ENCODE measurements at places on chromosomes 7 and 10.
A peak's percentile ranks its signal among the peaks of the same experiment; 100 is the strongest.

DNA sequence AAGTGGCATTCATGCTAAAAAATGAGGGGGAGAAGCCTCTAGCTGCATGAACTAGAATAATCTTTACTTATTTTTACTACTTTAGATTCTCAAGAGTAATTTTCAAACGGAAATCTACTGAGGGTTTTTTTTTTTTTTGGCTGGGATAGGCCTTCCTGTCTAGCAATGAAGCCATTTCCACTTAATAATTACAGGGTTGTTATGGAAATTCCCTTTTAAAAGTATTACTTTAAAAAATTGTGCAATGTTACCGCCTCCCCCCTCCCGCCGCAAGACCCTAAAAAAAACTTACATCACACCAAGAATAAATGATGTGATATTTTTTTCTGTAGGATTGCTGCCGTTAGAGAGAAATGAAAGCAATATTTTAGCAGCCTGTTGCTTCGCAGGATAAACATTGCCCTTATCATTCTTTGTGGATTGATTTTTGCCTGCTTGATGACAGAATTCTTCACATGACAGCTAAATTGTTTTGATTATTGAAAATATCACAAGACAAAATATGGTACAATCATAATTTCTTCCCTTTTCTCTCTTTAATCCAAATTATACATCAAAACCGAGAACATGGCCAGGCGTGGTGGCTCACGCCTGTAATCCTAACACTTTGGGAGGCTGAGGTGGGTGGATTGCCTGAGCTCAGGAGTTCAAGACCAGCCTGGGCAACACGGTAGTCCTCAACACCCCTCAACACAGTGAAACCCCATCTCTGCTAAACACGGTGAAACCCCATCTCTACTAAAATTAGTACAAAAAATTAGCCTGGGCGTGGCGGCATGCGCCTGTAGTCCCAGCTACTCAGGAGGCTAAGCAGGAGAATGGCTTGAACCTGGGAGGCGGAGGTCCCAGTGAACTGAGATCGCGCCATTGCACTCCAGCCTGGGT, 32.8 kb downstream of the ARL4A start:
- H3K27ac ChIP-seq: no peak overlapping the region
- no peaks in the 10 kb centered on the region for H3K36me3 ChIP-seq
- H3K27me3 ChIP-seq: no peaks in the 10 kb centered on the region
- no peak for DNase-seq

DNA sequence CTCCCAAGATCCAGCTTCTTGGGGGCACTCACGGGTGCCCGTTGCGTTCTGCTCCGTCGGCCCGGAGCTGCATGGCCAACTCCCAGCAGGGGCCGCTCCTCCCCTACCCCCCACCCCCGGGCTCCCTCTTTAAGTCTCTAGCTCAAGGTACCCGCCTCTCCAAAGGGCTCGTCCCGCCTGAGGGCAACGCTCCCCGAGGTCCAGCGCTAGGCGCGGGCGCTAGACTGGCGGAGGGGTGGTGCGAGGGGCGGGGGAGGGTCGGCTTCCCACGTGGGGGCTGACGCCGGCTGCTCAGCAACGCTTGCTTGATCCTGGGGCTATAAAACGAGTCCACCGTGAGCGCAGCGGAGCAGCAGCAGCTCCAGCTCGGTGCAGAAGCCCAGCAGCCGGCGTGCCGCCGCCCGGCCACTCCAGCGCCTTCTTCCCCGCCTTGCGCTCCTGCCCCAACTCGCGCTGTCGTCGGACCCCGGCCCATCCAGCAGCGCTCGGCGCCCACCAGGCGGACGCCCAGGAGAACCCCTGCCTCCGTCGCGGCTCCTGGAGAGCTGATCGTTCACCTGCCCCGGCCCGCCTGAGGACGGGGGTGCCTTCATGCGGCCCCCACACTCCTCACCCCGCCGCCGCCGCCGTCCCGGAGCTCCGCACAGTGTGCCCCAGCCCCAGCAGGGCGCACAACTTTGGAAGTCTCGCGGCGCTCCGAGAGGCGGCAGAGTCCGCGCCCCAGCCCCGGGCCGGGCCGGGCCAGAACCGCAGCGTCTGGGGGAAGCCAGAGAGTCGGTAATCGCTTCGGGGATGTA, at the start of gene ADRA2A:
ADRA2A (plus strand) TSS at position 348 of the 797 bp plus-strand sequence. CDS start 968 bp downstream, outside the sequence.
- no peak for DNase-seq
- no peak within 1 kb of the TSS for H3K4me3 ChIP-seq
- no peaks in the 10 kb centered on the region for H3K36me3 ChIP-seq
- no peaks in the 10 kb centered on the region for H3K4me1 ChIP-seq
- no peak within 1 kb of the TSS for H3K27ac ChIP-seq

DNA sequence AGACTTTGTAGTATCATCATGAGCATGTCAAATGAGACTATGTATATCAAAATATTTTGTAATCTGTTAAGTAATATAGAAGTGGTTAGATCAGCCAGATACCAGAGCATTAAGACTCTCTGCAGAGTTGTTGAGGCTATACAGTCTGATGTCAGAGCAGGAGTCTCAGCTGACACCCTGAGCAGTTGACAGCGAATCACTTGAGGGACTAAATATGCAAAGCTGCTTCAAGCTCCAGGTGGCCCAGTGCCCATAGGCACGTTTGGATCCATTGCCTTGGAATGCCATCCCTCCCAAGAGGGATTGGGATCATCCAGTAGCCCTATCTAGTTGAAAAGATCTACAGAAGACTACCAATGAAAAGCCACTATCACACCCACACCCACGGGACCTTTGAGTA, 210.2 kb downstream of the TAX1BP1 start:
- no peak overlapping the region for H3K4me3 ChIP-seq
- H3K36me3 ChIP-seq: no peaks in the 10 kb centered on the region
- no peak for DNase-seq
- H3K27ac ChIP-seq: no peak overlapping the region
- H3K27me3 ChIP-seq: no peaks in the 10 kb centered on the region

- no peaks in the 10 kb centered on the region for H3K4me1 ChIP-seq
- no peak for DNase-seq
- no peak overlapping the region for H3K4me3 ChIP-seq
- no peaks in the 10 kb centered on the region for H3K36me3 ChIP-seq
- H3K27ac ChIP-seq: no peak overlapping the region
- no peaks in the 10 kb centered on the region for H3K27me3 ChIP-seq
Observed at GRCh38 chr7:28738412-28738811, 219.7 kb downstream of the TRIL start.

DNA sequence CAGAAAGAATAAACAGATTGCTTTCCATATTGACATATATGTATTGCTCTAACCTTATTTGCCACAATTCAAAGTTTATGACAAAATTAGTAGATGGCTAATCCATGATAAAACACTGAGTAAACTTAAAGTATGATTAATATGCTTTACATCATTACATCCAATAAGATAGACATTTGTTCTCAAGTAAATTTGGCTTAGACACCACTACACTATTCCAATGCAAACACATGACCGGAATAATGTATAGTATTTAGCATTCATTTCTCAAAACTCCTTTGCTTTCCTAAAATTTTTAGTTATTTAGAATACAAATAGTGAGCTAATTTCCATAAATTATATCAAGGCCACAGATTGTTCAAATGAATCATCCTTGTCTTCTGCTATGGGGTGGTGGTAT, 20.2 kb downstream of the SEM1 start:
- no peaks in the 10 kb centered on the region for H3K27me3 ChIP-seq
- peaks cover 50% of the 10 kb centered on the region for H3K36me3 ChIP-seq
- no peak for DNase-seq
- H3K4me1 ChIP-seq: no peaks in the 10 kb centered on the region

- H3K4me1 ChIP-seq: no peaks in the 10 kb centered on the region
- DNase-seq: no peak
- H3K27me3 ChIP-seq: no peaks in the 10 kb centered on the region
- H3K36me3 ChIP-seq: peaks cover 83% of the 10 kb centered on the region
- H3K27ac ChIP-seq: no peak overlapping the region
Observed at GRCh38 chr7:73442222-73442902, 8.8 kb downstream of the FZD9 start.

DNA sequence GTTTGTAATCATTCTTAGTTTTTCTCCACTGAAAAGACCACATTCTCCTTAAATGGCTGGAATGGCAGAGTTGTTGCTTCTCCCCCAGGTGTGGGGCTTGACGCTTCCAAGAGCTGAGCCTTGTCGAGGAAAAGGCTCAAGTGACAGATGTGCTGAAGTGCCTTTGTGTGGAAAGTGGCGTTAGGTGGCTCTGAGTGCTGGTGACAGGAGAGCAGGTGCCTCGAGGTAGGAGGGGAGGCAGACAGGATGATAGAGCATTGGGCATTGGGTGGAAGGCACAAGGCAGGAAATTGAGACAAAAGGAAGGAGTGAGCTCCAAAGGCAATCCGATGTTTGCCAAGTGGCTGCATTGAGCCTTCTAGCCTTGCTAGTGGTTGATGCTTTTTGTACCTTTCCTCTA, 6.7 kb downstream of the KIAA1217 start:
- H3K27ac ChIP-seq: no peak overlapping the region
- DNase-seq: no peak
- H3K4me3 ChIP-seq: no peak overlapping the region
- H3K27me3 ChIP-seq: no peaks in the 10 kb centered on the region

- no peaks in the 10 kb centered on the region for H3K36me3 ChIP-seq
- H3K4me3 ChIP-seq: no peak overlapping the region
- DNase-seq: no peak
- H3K4me1 ChIP-seq: no peaks in the 10 kb centered on the region
Observed at GRCh38 chr10:23391821-23392220, 47.1 kb upstream of the OTUD1 start.

- H3K27me3 ChIP-seq: no peaks in the 10 kb centered on the region
- H3K4me1 ChIP-seq: no peaks in the 10 kb centered on the region
- no peak overlapping the region for H3K4me3 ChIP-seq
- H3K36me3 ChIP-seq: no peaks in the 10 kb centered on the region
- no peak overlapping the region for H3K27ac ChIP-seq
Observed at GRCh38 chr10:91115618-91116390, 104.7 kb upstream of the PCGF5 start.

DNA sequence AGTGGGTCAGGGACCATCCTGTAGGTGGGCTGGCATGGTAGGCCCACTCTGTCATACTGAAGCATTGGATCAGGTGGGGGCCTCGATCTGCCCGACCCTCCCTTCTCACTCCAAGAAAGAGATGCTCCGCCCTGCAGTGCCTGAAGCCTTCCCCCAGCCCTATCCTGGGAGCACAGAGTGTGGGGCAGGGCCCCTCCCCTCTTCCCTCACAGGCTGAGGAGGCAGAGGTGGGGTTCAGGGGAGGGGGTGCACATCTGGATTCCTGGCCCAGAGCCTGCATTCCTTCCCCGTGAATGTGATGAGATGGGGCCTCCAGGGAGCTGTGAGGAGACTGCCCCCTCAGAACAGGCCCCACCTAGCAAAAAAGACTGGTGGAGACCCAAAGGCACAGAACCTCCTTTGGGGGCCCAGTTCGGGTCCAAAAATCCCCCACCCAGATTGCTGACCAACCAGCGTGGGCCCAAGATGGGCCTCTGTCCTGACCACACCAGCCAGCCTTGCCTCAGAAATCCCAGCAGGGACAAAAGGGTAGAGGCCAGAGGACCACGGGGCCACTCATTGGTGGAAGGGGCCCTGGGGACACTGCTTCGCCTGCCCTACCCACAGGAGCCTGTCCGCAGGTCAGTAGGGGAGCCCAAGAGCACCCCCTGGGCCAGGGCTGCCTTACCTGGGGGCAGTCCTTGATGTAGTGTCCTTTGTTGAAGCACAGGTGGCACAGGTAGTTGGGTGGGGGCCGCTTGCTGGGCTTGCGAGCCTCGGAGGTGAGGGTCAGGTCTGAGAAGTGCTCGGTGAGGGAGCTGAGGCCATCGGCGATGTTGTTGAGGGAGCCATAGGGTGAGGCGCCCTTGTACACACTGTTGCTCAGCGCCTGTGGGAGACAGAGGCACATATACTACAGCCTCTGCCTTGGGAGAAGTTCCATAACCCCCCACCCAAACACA, 13.3 kb downstream of the ZCCHC24 start:
- H3K4me3 ChIP-seq: no peak overlapping the region
- H3K27me3 ChIP-seq: peaks cover 6% of the 10 kb centered on the region
- H3K27ac ChIP-seq: no peak overlapping the region
- no peaks in the 10 kb centered on the region for H3K36me3 ChIP-seq
- no peak for DNase-seq

GRCh38 chr10:33115738-33116719, 158.0 kb upstream of the ITGB1 start:
- no peaks in the 10 kb centered on the region for H3K4me1 ChIP-seq
- no peaks in the 10 kb centered on the region for H3K27me3 ChIP-seq
- H3K4me3 ChIP-seq: no peak overlapping the region
- no peak overlapping the region for H3K27ac ChIP-seq
- no peaks in the 10 kb centered on the region for H3K36me3 ChIP-seq

DNA sequence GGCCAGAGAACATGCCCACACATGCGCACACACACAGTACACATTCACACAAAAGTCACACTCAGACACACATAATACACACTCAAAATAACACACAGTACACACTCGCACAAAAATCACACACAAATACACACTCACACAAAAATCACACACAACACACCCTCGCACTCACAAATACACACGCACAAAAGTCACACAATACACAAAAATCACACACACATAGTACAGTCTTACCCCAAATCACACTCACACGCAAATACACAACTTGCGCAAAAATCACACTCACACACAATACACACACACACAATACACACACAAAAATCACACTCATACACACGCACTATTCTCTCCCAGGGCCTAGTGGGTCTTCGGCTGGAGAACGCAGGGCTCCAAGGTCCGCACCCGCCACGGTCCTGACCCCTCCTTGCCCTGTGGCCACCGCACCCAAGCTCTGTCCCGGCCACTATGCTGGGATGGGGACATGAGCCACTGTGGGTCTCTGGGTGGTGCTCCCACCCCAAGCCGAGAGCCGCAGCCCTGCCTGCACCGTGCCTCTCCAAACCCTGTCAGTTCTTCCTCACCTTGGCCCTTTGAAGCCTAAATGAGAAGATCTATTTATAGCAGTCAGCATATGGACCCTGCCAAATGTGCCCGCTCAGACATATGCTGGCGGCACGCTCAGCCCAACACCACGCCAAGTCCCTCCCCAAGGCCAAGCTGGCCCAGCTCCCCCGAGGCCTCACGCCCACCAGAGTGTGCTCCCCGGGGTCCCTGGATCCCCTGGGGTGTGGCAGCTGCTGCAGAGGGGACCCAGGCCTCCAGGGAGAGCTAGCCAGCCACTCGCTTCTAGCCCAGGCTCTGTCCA, 55.9 kb downstream of the ELFN1 start:
- H3K4me1 ChIP-seq: no peaks in the 10 kb centered on the region
- no peak overlapping the region for H3K4me3 ChIP-seq
- H3K27ac ChIP-seq: no peak overlapping the region
- no peaks in the 10 kb centered on the region for H3K27me3 ChIP-seq

GRCh38 chr7:128941323-128941890, 3.7 kb downstream of the IRF5 start:
- no peaks in the 10 kb centered on the region for H3K4me1 ChIP-seq
- H3K27ac ChIP-seq: no peak overlapping the region
- H3K27me3 ChIP-seq: no peaks in the 10 kb centered on the region
- H3K36me3 ChIP-seq: no peaks in the 10 kb centered on the region
- H3K4me3 ChIP-seq: no peak overlapping the region

GRCh38 chr7:43260980-43261878, 148.8 kb downstream of the HECW1 start:
- H3K4me1 ChIP-seq: peaks cover 6% of the 10 kb centered on the region
- peak; percentile 77 for DNase-seq
- H3K27me3 ChIP-seq: no peaks in the 10 kb centered on the region
- H3K36me3 ChIP-seq: no peaks in the 10 kb centered on the region

- no peak overlapping the region for H3K4me3 ChIP-seq
- H3K27ac ChIP-seq: no peak overlapping the region
- no peaks in the 10 kb centered on the region for H3K36me3 ChIP-seq
- DNase-seq: no peak
- H3K27me3 ChIP-seq: peaks cover 7% of the 10 kb centered on the region
Observed at GRCh38 chr10:103513380-103514060, 20.0 kb downstream of the NEURL1 start.

Data from DND-41 (cell line).